ENCODE measurements at places on chromosomes 2 and 18. TPM values are rescaled to one million over a fixed set of nuclear protein-coding genes. Genes with fewer than 3 reads are reported as not detected.

The HOXD12 gene
- total RNA-seq = not detected

The MSH2 gene
- 8.2 TPM for total RNA-seq

The TEX44 gene
- not detected for total RNA-seq

The REG1A gene
- not detected for total RNA-seq

The GPBAR1 gene
- total RNA-seq = 1.6 TPM

The MYO7B gene
- total RNA-seq = 0.14 TPM

The ABCG5 gene
- total RNA-seq = not detected

The CERKL gene
- total RNA-seq = not detected

The ANKRD30BL gene
- not detected for total RNA-seq

The VSNL1 gene
- total RNA-seq = not detected

The IKZF2 gene
- 8.9 TPM for total RNA-seq
